Central memory CD8-positive, alpha-beta T cell (primary cell): ENCODE measurements at places on chromosomes 7 and 10.
A peak's percentile ranks its signal among the peaks of the same experiment; 100 is the strongest.

GRCh38 chr10:34599026-34599795, 215.9 kb downstream of the PARD3 start:
- DNase-seq = no peak

DNA sequence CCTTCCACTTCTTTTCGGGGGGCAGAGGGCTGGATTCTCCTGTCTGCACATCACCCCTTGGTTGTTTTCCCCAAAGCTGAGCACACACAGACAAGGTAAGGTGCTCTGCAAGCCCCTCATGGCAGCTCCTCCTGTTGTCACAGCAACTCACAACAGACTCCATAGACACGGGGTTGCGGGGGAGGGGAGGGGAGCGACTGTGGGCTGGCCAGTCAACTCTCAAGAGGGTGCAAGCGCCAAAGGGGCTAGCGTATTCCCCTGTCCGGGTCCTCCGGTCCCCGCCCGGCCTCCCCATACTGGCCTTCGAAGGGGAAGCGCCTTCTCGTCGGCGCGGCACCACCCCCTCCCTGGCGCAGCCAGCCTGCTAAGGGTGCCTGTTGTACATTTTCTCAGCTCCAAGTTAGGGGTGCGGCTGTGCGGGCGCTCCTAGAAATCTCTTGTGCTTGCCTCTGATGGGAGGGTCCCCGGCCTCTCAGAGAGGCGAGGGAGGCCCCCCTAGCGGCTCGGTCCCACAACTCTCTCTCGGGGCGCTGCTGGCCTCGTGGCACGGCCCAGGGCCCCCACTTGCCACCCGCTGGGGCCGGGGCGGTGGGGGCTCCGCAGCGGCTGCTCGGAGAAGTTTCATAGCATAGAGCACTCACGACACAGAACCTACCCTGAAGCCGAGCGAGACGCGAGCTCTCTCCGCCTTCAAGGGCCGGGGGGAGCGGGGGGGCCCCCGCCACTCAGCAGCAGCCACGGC, 498 bp downstream of the RHOBTB1 start:
- no peak for DNase-seq

DNA sequence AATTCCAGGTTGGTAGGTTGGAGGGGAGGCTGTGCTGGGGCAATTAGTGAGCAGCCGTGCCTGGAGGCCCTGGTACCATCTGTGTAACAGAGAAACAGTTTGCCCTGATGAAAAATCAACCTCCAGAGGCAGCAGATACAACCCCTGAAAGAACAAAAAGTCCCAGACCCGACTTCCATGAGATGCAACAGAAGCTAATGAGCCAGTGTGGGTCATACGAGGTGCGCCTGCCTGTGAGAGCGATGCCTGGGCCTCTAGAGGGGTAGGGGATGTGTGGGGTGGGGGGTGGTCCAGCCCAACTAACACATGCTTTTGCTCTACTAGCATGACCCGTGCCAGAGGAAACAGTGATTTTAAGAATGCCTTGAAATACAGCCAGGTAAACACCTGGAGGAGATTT, 39.3 kb downstream of the CELF2 start:
- no peak for DNase-seq

DNA sequence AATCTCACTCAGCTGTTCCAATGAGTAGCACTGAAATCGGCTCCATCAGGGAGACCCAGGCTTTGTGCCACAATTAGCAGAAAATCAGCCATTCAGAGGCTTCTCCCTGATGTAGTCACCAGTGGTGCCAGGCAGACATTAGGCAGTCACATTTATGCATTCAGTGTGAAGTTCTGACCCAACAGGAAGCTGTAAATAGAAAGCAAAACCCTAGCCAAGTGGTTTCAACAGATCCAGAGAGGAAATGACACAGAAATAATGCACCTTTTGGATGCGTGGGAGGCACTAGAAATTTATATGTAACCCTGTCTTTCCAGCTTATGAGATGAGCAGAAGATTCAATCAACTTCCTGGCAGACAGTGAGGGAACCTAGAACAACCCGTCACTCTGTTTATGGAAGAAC, 186.4 kb downstream of the PDE1C start:
- no peak for DNase-seq

DNA sequence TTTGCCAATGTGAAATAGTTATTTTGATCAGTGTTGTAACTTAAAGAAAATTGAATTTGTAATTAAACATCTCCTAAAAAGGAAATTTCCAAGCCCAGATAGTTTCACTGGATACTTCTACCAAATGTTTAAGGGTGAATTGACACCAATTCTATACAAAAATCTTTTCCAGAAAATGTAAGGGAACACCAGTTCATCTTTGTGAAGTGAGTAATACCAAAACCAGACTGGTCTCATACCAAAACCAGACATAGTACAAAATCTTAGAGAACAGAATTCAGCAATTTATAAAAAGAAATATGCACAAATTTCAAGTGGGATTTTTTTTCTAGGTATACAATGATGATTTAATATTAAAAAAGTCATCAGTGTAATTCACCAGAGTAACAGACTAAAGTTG, 86.0 kb upstream of the ZNF32 start:
- DNase-seq = no peak

- DNase-seq = peak; percentile 50
These were observed 49.8 kb downstream of the PRKCQ start for GRCh38 chr10:6530211-6530840.

DNA sequence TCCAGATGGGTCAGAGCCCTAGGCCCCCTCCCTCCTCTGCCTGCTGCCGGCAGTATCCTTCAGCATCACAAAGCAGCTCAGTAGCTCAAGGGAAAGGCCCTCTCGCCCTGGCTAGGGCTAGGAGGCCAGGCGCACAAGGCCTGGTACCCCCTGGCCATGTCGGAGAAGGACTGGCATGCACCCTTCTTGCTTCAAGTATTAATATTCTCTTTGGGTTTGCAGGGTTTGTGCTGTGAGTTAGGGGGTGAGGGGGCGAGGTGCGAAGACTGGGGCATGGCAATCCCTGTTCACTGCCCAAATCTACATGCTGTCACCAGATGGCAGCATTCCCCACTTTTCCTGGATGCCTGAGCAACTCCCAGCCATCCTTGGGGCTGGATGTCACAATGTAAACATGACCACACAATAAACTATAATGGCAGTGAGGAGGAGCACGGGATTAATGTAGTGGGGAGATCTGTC, 105.2 kb downstream of the NEURL1 start:
- DNase-seq = no peak

- no peak for DNase-seq
These were observed 43.1 kb downstream of the CUX1 start for GRCh38 chr7:101860316-101861217.

DNA sequence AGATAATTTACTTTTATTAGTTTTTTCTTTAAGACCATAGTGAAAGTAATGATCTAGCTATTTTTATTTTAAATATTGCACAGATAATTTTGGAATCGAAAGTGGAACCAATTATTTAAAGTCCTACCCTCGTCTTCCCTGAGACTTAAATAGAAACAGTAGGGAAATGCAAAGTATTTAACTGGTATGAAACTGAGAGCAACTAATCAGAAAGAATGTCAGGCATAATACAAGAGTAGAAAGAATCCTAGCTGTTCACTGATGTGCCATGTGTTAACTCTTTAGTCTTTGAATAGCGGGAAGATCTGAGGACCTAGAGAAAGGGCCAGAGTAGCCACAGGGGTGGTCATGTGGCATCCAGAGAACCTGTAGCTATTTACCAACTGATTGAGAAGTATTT, 630.0 kb downstream of the NRG3 start:
- no peak for DNase-seq

DNA sequence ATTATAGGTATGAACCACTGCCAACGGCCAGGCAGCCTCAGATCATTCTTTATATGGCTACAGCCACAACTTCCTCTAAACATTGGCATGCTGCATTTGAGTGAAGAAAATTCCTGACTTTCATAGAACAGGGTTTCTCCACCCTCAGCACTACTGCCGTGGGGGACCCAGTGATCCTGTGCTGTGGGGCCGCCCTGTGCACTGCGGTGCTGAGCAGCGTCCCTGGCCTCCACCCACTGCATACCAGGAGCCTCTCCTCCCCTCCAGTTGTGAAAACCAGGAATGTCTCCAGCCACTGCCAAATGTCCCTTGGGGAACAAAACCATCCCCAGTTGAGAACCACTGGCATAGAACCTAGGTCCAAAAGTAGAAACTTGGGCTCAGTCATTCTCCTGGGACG, 15.8 kb downstream of the CNPY1 start:
- no peak for DNase-seq

DNA sequence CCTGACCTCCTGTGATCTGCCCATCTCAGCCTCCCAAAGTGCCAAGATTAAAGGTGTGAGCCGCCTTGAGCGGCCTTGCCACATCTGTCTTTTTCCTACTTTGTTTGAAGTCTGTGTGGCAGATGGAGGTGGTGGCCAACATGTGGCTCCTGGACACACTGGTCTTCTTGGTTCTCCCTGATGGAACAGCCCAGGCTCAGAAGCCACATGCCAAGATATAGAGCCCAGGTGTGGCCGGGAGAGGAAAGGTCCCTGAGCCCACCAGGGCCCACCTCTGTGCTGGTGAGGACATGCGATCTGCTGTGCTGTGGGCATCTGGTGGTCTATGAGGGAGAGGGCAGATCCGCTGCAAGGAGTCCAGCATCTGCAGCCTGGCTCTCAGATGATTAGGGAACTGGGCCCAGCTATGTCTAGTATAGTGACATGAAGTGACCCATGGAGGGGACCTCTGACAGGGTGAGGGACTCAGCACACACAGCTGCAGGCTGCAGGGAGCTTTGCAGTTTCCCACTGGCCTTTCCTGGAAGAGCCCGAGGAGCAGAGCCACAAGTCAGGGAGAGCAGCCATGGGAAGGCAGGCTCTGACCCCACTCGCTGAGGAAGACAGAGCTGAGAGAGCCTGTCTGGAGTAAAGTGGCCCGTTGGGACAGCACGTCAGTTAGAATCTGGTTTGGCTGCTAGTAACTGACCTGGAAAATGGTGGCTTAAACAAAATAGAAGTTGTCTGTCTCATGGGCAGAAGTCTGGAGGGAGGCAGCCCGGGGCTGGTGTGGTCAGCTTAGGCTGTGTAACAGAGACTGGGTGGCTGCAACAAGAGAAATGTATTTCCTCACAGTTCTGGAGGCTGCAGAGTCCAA, 25.9 kb downstream of the ADCY1 start:
- DNase-seq = no peak

- no peak for DNase-seq
These were observed 162.8 kb downstream of the CYP26A1 start for GRCh38 chr10:93236393-93237040.

DNA sequence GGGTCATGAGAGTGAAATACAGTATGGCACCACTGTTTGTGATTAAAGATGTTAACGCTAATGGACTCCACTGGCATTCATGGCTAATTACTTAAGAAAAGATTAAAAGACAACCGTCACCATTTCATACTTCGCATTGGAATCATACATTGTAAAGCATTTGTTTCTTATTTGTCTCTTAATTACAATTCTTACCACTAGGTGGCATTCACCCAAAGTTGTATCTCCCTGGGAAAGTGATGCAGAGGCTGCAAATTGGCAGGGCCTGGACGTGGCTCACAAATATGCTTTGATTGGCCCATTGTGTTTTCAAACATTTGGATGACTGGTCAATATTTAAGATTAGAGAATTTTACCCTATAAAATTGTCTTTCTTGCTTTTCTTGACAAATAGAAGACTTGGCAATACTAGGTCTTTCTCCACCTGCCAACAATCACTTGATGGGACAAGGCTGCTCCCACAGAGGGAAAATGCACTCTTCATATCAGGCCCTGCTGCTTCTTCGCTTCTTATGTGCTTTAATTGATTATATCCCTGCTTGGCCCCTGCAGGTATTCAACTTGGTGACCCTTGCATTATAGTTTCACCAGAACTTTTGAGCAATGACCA, 72.1 kb upstream of the STARD3NL start:
- no peak for DNase-seq

DNA sequence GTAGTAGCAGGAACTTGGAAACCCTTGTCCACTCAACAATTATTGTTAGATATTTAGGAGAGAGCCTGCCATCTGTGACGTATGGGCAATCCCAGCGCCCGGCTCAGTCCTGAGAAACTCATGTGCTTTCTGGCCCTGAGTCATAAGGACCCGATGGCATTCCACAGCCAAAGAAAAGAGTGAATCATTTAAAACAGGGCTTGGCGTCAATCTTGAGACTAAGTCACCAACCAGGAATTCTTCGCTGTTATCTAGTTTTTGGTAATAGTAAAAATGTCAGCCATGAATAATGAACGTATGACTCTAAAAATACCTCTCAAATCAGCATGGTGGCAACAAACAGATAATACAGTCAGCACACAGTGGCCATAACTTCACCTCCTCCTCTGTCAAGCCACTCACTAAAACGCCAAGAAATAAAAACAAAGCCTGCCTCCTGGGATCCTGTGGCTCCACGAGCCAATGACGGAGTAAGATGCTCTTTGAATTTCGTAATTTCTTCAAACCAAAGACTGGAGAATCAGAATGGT, 140.8 kb downstream of the ADAM12 start:
- no peak for DNase-seq

DNA sequence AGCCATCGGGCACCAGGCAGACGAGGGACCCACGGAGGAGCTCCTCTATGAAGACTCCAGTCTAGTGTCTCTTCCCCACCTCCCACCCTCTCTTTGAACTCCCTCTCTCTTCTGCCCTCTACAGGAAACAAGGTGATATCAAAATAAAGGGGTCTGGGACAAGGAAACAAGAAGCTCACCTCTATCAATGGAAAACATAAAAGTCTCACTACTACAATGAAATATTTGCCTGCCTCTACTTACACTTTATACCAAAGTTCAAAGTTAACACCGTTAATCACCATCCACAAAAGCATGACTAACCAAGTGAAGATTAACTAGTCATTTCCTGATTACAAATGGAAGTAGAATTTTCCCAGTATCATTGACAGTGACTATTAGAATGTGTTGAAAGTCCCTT, 82.2 kb downstream of the PARD3 start:
- no peak for DNase-seq

DNA sequence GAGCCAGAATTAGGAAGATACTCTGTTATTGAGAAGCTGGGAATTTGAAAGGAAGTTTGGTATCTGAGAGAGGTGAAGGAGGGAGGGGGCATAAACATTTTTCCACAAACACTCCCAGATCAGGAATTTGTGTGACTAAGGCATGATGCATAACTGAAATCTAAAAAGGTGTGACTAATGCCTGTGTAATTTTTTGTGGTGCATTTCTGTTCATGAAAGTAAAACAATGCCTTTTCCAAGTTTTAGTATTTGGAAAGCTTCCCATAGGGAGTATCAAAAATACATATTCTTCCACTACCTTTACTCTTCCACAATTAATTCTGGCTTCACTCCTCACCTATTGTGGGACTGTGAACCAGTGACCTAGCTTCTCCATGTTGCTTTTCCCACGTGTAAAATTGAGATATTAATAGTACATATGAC, 56.4 kb upstream of the CAV2 start:
- no peak for DNase-seq

- DNase-seq = no peak
These were observed 6.2 kb downstream of the TMEM236 start for GRCh38 chr10:17758200-17758599.

DNA sequence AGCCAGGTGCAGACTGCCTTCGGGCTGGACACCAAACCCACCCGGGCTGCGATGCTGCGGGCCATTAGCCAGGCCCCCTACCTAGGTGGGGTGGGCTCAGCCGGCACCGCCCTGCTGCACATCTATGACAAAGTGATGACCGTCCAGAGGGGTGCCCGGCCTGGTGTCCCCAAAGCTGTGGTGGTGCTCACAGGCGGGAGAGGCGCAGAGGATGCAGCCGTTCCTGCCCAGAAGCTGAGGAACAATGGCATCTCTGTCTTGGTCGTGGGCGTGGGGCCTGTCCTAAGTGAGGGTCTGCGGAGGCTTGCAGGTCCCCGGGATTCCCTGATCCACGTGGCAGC, 50.0 kb downstream of the VWA2 start:
- DNase-seq = no peak
